ENCODE measurements at places on chromosomes 2 and 18. TPM values are rescaled to one million over a fixed set of nuclear protein-coding genes. Genes with fewer than 3 reads are reported as not detected.

Gene CERKL
- 0.17 TPM for total RNA-seq

Gene KIDINS220
- total RNA-seq = 35.5 TPM

Gene WDR7
- 11.9 TPM for total RNA-seq

GRCh38 chr2:201754717-201755415, 25.9 kb downstream of the ALS2 start:
- no peak for DNase-seq

GRCh38 chr2:188089901-188090300, 201.8 kb upstream of the GULP1 start:
- DNase-seq = peak; percentile 21

DNA sequence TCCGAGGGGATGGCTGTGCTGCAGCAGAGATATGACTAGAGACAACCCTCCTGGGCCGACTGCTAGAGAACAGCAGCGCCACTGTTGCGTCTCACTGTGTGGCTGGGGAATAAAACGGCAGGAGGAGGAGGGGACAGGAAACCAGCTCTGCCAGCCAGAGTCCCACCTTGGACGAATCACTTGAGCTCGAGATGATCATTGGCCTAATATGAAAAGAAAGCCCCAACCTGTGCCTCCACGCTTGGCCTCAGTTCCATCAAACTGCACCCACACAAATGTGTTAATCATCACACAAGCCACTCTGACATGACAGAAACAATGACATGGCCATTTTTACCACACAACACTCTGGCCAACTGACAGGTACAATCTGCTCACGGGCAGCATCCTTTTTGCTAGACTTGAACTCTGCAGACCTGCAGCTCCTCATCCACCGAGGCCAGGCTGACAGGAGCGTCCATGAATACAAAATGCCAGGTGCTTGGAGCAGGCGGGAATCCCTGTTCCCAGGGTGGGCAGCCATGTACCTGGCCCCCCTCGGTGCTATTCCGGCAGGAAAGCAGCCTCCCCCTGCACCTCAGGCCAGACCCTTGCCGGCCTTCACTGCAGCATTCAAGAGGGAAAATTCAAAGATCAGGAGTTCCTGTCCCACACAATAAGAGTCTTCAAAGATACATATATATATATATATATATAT, 52.3 kb downstream of the PARD6G start:
- no peak for DNase-seq

DNA sequence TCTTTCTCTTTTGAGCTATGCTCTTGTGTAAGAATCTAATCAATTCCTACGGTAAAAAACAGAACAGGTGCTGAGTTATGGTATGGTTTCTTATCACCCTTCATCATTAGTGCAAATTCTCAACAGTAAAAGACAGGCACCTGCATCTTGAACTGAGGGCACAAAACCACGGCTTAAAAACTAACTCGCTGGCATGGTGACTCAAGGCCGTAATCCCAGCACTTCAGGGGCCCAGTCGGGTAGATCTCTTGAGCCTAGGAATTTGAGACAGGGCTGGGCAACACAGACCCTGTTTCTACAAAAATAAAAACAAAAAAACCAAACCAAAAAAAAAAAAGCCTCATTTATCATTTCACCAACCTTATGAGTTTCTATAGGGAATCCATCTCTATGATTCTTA, 33.3 kb downstream of the THAP4 start:
- DNase-seq = no peak

DNA sequence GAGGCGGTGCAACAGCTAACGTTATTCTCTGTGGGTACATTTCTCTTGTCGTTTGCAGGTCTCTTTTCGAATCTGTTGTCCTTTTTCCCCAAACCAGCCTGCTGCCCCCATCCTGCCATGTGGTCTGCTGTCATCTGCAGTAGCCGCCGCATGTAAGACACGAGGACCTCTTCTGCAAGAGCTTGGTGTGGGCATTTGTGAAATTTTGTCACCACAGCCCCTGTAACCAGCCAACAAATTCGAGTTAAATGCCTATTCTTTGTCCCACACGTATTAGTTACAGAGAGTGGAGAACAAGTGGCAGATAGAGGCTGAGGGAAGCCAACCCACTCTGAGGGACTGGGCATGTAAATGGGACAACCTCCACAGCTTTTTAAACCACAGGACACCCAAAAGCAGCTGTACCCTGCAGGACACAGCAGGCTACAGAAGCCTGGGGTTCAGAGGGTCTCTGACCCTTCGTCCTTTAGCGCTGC, 35.0 kb downstream of the ITGA6 start:
- DNase-seq = no peak

GRCh38 chr2:8661736-8662135, 20.1 kb upstream of the ID2 start:
- DNase-seq = peak; percentile 70

- no peak for DNase-seq
Observed at GRCh38 chr2:131038258-131039100, 54.8 kb downstream of the FAM168B start.

- DNase-seq = peak; percentile 19
Observed at GRCh38 chr18:49788327-49788898, 24.9 kb downstream of the ACAA2 start.
